ENCODE measurements at places on chromosomes 2 and 18.

- DNase-seq: no peak
Measured at GRCh38 chr2:191087311-191087710, 63.5 kb downstream of the STAT4 start.

DNA sequence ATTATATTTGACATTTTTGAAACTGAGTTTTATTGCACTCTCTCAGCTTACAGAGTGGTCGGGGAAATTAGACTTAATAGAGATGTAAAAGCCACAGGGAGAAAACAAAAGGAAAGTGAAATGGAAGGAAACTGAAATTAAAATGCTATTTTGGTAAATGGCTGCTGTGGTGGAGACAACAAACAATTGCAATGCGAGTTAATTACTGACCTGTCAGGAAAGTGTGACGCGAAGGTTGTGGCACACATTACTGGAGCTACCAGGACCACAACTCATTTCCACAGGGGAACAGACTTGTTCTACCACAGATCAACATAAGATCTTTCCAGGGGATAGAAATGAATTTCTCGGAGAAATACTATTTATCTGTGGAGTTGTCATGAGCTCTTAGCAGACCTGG, 19.5 kb downstream of the ARHGAP15 start:
- DNase-seq: no peak

DNA sequence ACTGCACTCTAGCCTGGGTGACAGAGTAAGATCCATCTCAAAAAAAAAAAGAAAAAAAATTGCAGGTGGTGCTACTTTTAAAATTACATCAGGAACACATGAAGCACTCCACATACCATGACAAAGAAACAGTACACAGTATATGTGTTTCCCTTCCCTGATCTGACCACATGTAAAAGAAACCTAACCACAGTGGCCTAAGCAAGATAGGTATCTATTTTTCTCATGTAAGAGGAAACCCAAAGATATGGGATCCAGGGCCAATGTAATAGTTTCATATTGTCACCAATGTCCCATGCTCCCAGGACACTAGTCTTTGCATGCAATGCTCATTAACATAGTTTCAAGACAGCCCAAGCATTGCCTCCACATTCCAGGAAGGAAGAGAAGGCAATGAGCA, 99.9 kb downstream of the DYM start:
- no peak for DNase-seq

GRCh38 chr2:199818026-199818425, 33.0 kb downstream of the FTCDNL1 start:
- no peak for DNase-seq

GRCh38 chr18:5296706-5297320, 1.3 kb upstream of the ZBTB14 start:
- peak; percentile 78 for DNase-seq

GRCh38 chr2:219109471-219109870, 48.8 kb upstream of the IHH start:
- no peak for DNase-seq

DNA sequence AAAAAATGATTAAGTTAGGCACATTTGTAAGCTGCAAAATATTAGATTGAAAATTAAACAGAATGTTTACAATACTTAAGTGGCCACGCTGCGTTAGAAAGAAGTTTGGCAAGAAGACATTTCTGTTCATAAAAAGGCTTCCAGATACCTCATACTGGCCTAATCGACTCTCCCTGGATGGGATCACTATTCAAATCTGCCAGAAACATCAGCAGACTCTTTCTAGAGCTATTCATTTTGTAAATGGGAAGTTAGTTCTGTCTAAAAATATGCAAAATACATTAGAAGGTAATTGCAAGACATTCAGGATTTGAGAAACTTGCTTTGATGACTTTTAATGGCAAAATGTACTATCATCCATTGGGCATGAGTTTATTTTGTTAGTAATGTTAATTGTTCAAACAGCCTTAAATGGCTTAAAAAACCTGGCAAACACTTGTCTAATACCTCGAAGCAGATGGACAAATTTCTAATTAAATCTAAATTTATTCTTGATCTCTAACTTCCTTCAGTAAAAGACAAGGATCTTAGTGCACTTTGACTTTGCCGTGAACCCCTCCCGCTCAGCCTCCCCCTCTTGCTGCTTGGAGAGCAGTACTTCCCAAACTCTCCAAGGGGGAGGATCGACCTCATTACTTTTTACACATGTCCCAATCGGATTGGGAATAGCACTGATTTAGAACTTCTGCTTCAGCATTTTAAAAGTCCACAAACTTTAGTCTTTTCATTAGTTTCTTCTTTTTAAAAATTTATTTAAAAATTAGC, 103.5 kb downstream of the SMIM21 start:
- DNase-seq: no peak

DNA sequence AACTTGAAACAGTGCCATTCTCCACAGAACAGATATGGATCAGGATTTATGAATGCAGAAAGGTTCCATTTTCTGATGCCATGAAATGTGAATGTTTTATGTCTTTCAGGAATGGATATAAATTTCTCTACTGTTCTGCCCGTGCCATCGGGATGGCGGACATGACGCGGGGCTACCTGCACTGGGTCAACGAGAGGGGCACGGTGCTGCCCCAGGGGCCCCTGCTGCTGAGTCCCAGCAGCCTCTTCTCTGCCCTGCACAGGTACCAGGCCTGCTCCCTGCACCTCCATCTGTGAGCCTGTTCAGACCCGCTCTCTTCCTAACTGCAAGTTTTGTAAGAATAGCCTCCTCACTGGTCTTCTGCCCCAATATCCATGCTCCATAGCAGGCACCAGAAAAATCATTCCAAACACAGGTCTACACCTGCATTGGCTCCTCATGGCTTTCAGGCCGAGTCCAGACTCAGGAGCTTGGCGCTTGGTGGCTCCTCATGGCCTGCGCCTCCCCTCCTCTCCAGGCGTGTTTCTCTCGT, 68.6 kb downstream of the LPIN1 start:
- no peak for DNase-seq

- no peak for DNase-seq
Measured at GRCh38 chr2:237438080-237438940, 24.3 kb upstream of the COL6A3 start.

GRCh38 chr18:48806551-48807261, 144.1 kb downstream of the SMAD7 start:
- DNase-seq: no peak

GRCh38 chr18:46411191-46411828, 245.7 kb downstream of the LOXHD1 start:
- DNase-seq: no peak

DNA sequence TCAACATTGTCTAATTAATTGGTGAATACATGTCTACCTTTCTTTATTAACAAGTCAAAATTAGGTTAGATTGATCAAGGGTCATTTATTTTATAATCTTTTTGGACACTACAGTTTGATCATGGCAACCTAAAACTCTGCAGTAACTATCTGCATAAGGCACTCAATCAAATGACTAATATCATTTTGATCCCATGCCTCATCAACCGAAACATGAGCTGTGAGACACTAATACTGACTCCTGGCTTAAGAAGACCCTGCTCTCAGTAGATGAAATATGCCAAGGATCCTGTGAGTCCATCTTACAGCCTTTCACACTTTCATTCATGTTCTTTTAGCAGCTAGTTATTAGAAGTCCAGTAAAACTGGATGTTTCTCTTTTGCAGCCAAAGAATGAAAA, 169.4 kb upstream of the CAVIN2 start:
- DNase-seq: no peak

- DNase-seq: no peak
Measured at GRCh38 chr18:58407649-58408407, 221.1 kb downstream of the ALPK2 start.

GRCh38 chr2:28142386-28142785, 250.3 kb upstream of the FOSL2 start:
- DNase-seq: no peak

DNA sequence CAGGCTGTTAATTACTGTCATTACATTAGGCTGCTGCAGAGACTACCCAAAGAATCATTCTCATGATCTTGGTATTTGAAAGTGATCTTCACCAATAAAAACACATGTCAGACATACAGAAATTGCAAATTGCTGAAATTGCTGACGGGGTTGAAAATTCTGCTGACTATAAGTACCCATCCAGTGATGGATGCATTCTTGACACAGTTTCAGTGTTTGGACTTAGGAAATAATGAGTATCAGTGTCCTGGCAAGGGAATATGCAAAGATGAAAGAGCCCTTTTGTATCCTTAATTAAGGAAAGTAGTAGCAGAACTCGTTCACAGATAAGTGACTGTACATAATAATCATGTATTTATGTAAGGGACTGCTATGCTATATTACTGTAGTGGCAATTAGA, 221.1 kb upstream of the ATP5MC3 start:
- DNase-seq: no peak

- no peak for DNase-seq
Measured at GRCh38 chr2:15460112-15460620, 101.0 kb downstream of the NBAS start.

DNA sequence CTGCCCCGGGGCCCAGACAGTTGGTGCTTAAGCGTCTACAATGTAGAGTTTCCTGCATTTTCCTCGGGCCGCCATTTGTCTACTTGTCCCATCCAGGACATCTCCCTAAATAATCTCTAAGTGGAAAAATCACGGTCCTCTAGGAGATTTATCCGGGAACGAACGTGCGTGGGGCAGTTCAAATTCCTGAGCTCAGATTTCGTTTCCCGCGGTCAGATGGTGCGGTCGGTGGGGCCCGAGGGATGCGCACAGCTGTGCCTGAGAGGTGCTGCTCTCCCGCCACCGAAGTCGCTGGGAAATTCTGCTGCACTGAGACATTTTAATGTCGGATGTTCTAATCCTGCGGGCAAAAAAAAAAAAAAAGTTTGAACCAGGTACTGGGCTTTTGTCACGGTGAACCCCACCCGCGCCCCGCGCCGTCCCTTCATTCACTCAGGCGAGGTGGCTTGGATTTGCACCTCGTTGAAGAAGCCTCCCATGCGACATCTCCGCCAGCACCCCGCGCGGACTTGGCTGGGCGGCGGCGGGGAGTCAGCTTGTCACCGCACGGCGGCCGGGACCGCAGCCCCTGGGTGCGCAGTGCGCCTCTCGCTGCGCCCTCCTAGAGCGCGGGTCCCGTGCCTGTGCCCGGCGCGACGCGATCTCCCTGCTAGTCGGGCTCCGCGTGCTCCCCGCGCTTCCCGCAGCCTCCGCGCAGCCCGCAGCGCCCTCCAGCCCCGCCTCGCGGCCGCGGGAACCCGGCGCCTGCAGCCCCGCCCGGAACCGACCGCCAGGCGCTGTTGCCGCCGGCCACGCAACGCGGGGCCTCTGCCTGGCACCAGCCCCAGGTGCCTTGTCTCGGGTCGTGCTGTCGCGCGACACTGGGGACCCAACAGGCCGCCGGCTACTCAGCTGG, 191.9 kb upstream of the TCF4 start:
- DNase-seq: no peak

- no peak for DNase-seq
Measured at GRCh38 chr2:58032764-58033080, 13.9 kb upstream of the VRK2 start.

GRCh38 chr18:11974741-11975325, 6.5 kb upstream of the IMPA2 start:
- DNase-seq: no peak

DNA sequence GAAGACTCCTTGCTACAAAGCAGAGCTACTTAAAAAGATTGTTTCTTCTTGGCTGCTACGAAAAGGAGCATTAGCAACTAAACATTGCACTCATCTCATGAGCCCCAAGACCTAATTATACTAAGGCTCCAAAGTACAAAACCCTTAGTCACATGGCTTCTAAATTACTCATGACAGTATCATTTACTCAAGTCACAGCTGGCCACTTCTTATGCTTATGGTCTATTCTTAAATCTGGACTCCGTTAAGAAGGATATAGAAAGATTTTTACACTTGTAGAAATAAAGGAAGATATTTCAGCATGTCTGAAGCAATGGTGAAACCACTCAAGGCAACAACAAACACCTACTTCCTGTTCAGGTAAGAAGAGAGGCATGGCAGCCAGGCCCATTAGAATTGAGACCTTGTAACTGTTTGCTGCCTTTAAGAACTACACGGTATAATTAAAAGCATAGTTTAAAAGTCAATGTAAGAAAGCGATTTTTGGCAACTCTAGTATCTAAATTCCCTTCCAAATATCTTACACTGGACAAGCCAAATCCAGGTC, 12.7 kb downstream of the ANKRD44 start:
- no peak for DNase-seq

DNA sequence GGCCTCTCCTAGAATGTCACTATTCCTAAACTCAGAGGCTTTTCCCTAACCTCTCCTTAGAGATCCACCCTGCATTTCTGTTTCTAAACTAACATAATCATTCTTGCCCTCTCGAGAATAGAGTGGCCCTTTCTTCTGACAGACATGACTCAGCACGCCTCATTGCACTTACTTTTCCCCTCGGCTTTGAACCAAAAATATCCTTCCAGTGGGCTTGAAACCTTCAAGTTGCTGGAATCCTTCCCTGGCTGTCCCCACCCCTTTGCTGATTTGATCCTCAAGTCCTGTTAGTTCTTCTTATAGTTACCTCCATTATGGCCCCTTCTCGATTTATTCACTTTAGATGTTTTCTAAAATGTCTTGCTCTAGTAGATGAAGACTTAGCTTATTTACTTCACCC, 158.0 kb downstream of the LTBP1 start:
- DNase-seq: no peak

DNA sequence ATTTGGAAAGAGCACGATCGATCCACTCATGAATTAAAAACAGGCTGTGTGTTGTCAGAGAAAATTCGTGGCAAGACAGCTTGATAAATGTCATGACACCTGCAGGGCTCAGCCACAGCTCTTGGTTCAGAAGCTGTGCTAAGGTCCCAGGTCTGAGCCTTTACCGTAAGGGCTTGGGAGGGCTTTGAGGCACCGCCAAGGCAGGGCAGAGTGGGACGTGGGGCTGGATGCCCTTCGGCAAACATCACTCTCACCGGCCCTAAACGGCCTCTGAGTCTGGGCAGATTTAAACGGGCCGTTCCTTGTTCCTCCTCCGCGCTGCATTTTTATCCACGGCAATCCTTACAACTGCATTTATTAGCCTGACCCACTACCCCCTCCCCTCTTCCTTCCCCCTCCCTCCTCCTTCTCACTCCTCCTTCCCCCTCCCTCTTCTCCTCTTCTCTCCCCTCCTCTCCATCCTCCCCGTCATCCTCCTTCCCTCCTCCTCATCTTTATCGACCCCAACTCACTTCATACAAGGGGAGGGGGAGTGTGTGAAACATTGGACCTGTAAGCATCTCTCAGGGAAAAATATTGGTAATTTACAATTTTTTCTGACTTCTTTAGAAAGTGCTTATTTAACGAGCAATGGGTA, 33.9 kb downstream of the MBP start:
- no peak for DNase-seq

- no peak for DNase-seq
Measured at GRCh38 chr2:218081063-218081462, 12.0 kb downstream of the RUFY4 start.
